Tibial artery (tissue), 4 donors: ENCODE measurements at places on chromosomes 3 and 15.

DNA sequence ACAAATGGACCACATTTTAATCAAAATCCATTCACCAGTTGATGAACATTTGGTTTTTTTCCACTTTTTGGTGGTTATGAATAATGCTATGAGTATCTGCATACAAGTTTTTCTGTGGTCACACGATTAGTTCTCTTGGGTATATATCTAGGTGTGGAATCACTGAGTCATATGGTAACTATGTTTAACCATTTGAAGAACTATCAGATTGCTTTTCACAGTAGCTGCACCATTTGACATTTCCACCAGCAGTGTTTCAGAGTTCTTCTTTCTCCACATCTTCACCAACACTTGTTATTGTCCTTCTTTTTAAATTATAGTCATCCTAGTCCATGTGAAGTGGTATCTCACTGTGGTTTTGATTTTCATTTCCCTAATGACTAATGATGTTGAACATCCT is 33.3 kb upstream of the ATG7 start:
- DNase-seq = no peak

DNA sequence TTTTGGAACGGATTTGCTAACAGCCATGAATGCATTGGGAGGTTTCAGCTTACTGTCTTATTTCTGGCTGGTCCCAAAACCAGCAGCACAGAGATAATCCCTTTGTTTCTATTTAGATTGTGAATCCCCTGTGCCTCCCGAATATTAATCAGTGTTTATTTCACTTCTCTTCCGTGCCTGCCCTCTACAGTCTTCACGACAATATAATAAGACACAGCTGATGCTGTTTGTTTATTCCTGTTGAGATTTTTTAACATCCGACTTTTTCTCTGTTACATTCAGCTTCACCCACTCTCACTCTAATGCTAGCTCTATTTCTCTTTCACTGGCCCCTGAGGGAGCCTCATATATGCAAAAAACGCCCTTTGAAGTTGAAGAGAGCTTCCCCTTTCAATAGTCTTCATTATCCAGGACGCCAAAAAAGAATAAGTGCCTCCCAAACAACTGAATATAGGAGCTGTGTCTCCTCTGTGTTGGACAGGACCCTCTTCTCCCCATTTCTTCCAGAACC is 995.3 kb downstream of the ROBO2 start:
- no peak for DNase-seq

DNA sequence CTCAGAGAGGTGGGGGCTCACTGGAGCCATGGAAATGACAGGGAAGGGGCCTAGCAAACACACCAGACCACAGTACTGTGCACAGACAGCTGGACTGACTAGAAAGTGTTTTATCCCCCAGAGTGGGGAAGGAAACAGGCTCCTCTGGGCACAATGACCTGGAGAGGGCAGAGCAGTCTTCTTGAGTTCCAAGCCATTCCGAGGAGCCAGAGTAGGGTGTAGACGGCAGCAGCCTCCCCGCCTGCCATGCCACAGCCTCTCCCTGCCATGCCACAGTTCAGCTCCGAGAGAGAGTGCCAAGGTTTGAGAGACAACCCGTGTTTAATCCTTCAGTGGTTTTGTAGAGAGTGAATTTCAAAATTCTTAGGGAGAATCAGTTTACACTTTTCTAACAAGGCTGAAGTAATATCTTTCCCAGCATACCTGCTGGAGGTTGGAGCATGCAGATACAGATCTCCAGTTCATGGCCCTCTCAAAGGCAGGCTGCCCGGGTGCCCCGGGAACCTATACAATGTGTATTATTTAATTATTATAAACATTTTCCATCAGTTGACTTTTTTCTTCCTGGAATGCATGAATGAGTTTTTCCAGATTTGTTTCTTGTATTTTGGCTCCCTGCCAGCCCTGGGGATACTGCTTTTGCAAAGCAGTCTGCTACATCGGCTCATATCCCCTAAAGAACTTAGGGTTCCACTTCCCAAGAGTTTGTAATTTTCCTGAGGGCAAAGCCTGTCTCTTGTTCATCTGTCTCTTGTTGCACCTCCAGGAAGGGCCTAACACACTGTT is 3.2 kb downstream of the PODXL2 start:
- DNase-seq = no peak

DNA sequence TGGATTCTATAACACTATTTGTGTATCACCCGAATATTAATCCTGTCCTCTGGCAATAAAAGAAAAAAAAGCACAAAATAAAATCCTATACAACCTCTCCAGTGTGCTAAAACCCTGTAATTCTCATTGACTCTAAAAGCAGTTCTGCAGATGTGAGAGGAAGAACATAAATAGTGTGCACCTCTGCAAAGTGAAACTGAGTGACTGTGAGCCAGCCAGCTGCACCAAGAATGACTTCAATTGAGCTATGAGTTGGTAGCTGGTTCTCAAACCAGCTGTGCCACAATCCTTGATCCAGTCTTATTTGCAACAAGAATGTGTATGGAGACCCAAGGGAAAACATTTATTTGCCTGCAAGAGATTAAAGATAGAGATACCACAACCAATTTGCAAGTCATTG is 31.2 kb upstream of the COL8A1 start:
- no peak for DNase-seq

DNA sequence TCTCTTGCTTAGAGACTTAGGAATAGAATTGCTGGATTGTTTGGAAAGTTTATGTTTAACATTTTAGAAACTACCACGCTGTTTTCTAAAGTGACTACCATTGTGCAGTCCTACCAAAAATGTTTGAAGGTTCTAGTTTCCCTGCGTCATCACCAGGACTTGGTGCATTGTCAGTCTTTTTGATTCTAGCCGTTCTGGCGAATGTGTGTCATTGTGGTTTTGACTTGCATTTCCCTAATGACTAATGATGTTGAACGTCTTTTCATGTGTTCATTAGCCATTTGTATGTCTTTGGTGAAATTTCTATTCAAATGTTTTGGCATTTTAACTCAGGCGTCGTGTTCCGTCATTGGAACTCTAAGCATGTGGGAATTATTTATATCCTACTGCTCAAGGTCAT is 58.0 kb downstream of the CHD2 start:
- DNase-seq = no peak

DNA sequence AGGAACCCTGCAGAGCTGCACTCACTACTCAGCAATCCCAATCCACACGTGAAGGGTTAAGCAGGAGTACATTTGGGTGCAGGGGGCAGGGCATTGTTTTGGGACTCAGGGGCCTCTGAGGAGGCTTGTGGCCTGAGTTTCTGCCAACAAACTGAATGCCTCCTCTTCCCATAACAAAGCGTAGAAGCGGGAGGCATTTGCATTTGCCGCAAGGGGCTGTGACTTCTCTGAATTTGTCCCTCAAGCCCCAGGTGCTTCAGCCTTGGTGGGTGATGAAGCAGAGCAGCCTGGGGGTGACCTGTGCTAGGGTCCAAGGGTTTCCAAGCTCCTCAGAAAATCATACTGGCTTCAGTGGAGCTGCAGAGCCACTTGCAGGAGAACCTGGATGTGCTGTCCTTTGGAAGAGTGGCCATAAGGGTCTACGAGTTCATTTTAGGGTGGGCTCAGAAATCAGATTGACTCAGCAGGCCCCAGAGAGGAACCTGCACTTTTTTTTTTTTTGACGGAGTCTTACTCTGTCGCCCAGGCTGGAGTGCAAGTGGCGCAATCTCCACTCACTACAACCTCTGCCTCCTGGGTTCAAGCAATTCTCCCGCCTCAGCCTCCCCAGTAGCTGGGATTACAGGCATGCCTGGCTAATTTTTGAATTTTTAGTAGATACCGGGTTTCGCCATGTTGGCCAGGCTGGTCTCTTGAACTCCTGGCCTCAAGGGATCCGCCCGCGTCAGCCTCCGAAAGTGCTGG is 1.4 kb upstream of the RPSA start:
- DNase-seq = no peak

DNA sequence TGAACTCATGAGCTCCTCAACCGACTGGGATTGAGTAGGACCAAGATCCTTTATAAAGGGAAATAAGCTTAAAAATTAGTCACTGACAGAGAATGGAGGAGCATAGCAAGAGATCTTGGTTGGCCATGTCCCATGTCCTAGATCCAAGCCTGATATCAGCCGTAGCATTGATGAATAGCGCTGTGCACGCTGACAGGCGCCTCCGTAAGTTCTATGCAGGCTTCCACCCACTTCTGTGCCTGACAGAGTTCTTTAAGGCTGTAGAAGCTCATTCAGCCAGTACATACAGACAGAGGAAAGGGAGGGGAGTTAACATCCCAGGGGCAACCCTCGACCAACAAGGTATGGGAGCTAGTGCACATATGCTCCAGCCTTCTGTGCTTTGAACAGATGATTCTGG is 251.7 kb upstream of the TBC1D5 start:
- no peak for DNase-seq

DNA sequence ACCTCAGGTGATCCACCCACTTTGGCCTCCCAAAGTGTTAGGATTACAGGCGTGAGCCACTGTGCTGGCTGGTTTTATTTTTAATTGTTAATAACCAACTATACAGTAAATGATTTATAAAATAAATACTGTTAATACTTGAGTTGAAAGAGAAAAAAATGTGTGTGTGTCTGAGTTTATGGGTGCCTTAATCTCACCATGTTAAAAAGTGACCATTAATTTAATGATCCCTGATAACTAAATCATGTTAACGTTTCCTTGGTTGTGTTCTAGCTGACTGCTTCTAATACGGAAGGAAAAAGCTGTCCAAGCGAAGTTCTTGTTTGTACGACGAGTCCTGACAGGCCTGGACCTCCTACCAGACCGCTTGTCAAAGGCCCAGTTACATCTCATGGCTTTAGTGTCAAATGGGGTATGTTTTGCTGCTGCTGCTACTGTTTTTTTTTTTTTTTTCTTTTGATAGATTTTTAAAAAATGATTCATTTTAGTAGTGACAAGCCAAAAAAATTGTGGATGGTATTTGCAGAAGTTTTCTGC is 113.5 kb downstream of the GHSR start:
- no peak for DNase-seq

DNA sequence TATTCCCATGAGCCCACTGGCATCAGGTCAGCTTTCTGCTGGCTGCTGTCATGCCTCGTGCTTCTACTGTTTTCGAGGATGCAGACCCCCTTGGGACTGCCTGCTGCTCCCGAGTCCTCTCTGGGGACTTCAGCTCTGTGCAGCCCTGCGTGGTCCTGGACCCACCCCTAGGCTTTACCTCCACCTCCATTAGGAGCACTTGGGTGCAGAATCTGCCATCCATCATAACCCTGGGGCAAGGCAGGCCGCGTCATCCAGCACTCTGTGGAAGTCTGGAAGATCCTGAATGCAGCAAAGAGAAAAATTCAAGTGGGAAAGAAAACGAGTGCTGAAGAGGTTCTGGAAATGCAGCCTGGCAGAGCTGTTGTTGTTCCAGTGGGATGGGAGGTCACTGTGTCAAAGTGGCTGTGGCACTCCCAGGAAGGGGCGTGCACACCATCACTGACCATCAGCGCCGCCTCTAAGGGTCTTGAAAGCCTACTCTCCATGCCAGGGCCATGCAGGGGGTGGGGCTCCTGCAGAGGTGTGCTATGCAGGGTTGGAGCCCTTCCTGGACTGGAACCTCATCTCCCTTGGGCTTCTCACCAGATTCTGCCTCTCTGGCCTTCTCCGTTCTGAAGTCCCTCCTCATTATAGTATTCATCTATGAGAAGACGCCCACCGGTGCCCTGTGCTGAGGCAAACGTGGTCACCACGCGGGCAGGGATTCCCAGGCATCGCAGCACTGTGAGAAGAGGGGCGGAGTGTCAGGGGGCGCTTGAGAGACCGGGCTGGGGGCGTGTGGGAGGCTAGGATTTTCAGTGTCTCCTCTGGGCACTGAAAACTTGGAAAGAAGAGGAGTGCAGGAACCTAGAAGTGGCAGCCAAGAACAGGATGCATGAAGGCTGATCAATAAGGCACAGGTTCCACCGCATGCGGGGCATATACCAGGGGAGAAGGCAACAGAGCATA is 12.5 kb downstream of the EPB42 start:
- DNase-seq = no peak

DNA sequence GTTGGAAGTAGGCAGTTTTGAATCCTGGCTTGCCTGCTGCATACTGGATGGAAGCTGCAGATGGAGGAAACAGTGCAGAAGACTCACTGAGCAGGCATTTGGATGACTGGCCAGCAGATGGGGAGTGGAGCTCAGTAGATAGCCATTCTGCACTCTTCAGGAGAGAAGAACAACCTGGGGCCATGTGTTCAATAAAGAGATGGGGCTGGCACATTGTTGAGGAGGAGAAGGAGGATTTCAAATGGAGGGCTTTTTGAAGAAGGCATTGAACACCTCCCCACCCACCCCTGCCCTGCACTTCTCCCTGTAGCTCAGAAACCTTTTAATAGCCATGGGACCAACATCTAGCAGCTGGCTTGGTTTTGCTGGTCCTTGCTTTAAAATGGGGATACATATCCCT is 109.8 kb downstream of the CACNA1D start:
- DNase-seq = no peak

- no peak for DNase-seq
These were observed 188.5 kb downstream of the ZNF621 start for GRCh38 chr3:40713306-40713705.

- DNase-seq = no peak
These were observed 33.0 kb upstream of the FAN1 start for GRCh38 chr15:30870681-30871080.

- no peak for DNase-seq
These were observed 11.8 kb downstream of the MITF start for GRCh38 chr3:69751074-69751476.

DNA sequence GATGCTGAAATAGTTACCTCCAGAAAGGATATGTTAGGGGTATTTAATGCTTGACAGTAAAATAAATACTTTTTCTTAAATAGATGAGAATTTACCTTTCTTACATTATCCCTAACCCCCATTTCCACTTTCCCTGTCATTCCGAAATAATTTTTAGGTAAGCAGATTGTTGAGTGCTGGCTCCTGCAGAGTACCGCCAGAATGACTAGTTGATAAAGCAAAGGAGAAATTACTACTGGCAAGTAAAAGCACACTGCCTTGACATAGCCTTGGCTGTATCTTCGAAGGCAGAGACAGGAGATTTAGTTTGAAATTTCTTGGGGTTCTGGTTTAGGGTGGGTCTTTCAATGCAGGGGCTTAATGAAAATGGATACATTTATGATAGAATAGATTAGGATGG is 40.8 kb downstream of the LRRC49 start:
- no peak for DNase-seq

DNA sequence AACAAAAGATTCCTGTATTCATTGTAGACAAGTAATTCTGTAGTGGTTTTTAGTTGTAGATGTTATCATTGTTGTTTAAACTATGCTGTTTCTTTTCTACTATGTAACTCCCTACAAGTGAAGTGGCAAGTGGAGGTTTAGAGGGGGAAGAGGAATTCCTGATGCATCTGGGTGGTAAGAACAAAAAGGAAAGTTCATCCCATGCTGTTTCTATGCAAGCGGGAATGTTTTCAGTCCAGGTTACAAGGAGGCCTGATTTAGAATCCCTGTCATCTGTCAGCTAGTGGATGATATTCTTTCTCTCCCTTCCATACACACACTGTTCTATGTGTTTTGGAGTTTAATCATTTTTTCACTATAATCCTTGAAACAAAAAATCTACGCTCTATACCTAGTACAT is 67.4 kb downstream of the IMPG2 start:
- DNase-seq = no peak

GRCh38 chr3:158447408-158447807 is 123.6 kb upstream of the MLF1 start:
- no peak for DNase-seq
